SK-N-SH (cell line): ENCODE measurements at places on chromosomes 4 and X.
A peak's percentile ranks its signal among the peaks of the same experiment; 100 is the strongest.

- H3K4me3 ChIP-seq: no peak overlapping the region
- peaks cover 26% of the 10 kb centered on the region for H3K27me3 ChIP-seq
- no peaks in the 10 kb centered on the region for H3K36me3 ChIP-seq
- peaks cover 15% of the 10 kb centered on the region; the same call in 1 of the 2 replicates for H3K4me1 ChIP-seq
These were observed 4.3 kb downstream of the CPLX1 start for GRCh38 chr4:821631-822030.

DNA sequence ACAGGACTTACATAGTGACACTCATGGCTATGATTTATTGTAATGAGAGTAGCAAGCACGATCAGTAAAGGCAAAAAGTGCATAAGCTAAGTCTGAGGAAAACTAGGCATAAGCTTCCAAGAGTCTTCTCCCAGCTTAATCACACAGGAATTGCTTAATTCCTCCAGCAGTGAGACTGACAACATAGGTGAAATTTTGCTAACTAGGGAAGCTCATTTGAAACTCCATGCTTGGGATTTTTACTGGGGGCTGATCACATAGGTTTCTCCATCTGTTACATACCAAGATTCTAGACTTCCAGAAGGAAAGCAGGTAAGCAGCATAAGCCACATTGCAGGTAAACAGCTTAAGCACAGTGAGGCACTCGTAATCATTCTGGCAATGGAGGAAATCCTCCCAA is 71.8 kb upstream of the FHDC1 start:
- H3K4me3 ChIP-seq: no peak overlapping the region
- H3K27me3 ChIP-seq: no peaks in the 10 kb centered on the region
- H3K4me1 ChIP-seq: no peaks in the 10 kb centered on the region
- DNase-seq: no peak

- peak; percentile 6 for DNase-seq
- H3K36me3 ChIP-seq: no peaks in the 10 kb centered on the region
- H3K4me1 ChIP-seq: no peaks in the 10 kb centered on the region; the same call in 1 of the 2 replicates
- H3K27me3 ChIP-seq: no peaks in the 10 kb centered on the region
- H3K27ac ChIP-seq: no peak overlapping the region
These were observed 54.4 kb upstream of the LCORL start for GRCh38 chr4:18075823-18076433.

DNA sequence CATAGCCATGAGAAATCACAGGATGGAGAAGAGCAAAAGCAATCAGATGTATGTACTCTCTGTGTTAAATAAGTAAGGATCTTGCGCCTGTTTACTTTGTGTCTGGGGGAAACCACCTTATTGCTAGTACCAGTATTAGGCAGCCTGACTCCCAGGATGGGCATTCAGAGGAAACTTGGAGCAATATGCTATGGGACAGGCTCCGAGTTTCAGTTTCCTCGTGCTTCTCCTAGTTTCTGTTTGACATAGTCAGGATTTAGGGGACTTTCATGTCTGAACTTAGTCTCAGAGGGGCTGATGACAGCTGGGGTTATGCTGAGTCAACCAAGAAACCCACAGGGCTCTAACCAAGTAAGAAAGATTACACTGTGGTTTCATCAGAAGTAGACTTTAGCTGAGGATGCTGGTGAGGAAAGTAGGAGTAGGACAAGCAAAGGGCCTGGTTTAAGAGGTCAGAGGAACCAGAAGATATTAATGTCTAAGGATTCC is 13.5 kb downstream of the NSUN7 start:
- H3K4me3 ChIP-seq: no peak overlapping the region
- no peak overlapping the region for H3K27ac ChIP-seq
- DNase-seq: no peak
- no peaks in the 10 kb centered on the region for H3K4me1 ChIP-seq
- no peaks in the 10 kb centered on the region for H3K36me3 ChIP-seq

DNA sequence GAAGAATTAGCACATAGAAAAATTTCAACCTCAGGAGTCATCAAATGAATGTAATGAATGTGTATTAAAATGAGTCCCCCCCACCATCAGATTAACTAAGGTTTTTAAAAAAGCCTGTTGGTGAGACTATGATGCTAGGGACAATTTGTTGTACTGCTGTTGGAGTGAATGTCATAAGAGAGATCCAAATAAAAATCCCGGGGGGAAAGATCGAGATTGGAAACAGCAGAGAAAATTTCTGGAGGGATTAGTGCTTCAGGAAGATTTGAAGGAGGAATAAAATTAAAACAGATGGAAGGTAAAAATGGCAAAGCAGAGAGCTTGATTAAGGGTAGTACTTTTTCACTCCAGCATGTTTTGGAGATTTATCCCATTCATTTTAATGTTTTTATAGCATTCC is 25.9 kb upstream of the SFRP2 start:
- no peak for DNase-seq
- no peak overlapping the region for H3K4me3 ChIP-seq
- H3K27ac ChIP-seq: no peak overlapping the region
- H3K36me3 ChIP-seq: no peaks in the 10 kb centered on the region

DNA sequence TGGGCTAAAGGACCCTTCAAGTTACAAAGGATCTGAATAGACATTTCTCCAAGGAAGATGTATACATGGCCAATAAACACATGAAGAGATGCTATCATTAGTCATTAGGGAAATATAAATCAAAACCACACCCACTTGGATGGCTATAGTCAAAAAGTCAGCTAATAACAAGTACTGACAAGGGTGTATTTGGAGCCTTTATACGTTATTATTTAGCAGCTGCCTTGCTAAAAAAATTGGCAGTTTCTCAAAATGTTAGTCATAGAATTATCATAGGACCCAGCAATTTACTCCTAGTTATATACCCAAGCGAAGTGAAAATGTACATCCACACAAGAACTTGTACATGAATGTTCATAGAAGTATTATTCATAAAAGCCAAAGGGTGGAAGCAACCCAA is 112.7 kb upstream of the DUSP21 start:
- no peak overlapping the region for H3K4me3 ChIP-seq
- H3K36me3 ChIP-seq: no peaks in the 10 kb centered on the region
- peaks cover 7% of the 10 kb centered on the region; the same call in 1 of the 2 replicates for H3K27me3 ChIP-seq

DNA sequence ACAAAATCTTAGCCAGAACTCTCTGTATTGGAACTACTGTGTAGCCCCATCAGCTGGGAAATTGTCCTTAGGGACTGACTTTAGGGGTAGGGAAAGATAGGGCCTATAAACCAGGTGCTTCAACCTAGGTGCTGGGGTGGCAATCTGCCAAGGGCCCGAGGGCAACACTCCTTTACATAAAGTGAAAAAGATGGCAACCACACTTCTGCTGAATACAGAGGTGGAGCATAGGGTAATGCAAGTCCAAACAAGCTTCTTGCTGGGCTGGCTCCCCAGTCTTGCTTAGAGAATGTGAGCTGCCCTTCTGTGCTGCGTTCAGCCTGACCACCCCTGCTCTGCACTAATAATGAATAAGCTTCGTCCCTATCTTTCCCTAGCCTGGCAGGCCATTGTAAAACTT is 9.8 kb downstream of the ZBTB33 start:
- no peak overlapping the region for H3K4me3 ChIP-seq
- no peaks in the 10 kb centered on the region for H3K36me3 ChIP-seq
- H3K4me1 ChIP-seq: no peaks in the 10 kb centered on the region
- DNase-seq: no peak
- H3K27ac ChIP-seq: no peak overlapping the region

DNA sequence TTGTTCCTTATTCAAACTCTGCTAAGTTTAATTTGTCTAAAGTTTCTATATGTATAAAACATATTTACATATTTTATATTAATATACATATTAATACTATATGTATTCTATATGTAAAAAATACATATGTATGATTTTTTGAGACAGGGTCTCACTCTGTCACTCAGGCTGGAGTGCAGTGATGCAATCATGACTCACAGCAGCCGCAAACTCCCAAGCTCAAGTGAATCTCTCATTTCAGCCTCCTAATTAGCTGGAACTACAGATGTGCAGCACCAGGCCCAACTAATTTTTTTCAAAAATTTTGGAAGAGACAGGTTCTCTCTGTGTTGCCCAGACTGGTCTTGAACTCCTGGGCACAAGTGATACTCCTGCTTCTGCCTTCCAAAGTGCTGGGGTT is 684.9 kb downstream of the TRAM1L1 start:
- no peak overlapping the region for H3K4me3 ChIP-seq
- no peaks in the 10 kb centered on the region for H3K27me3 ChIP-seq
- no peaks in the 10 kb centered on the region for H3K4me1 ChIP-seq
- DNase-seq: no peak
- H3K27ac ChIP-seq: no peak overlapping the region

DNA sequence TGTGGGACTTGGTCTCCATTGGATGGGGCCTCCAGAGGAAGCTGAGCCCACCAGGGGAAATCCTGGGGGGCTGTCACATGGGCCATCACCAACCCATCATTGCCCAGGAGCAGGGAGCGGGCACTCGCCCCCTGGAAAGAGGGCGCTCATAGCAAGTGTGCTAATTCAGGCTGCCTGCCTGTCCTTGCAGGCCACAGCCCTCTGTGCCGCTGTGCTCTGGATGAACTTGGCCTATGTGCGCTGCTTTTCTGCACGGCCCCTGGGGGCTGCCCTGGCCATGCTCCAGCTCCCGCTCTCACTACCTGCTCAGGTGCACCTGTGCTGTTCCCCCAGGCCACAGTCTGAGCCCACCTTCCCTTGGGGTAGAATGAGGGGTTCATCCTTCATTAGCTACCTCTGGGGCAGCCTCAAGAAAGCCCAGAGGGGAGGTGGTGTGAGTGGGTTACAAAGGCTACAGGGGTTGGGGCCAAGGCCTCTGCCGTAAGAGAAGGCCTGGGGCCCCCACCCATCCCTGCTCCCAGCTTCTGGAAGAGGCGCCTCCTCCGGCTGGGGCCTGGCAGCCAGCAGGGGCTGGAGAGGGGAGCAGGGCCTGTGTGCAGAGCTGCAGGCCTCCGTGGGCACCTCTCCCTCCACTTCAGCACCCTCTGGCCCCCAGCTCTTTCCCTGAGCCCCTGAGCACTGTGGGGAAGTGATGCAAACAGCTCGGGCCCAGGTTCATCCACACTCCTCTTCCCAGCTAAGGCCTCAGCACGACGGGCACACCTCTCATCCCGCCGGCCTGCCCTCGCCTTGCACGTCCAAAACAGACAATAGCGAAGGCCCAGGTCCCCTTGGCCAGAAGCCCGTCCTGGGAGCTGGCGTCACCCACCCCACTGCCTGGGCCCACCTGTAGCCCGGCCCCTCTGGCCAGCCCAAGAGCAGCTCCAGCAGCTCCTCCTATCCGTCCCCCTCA is 8.9 kb downstream of the CFAP99 start:
- no peak overlapping the region for H3K27ac ChIP-seq
- H3K36me3 ChIP-seq: no peaks in the 10 kb centered on the region
- no peak for DNase-seq
- 0 out of 2 replicates have a peak, but pooled peaks cover 2% of the 10 kb centered on the region for H3K27me3 ChIP-seq

- H3K4me1 ChIP-seq: no peaks in the 10 kb centered on the region
- H3K27me3 ChIP-seq: no peaks in the 10 kb centered on the region
- no peak overlapping the region for H3K27ac ChIP-seq
- no peak overlapping the region for H3K4me3 ChIP-seq
- DNase-seq: no peak
These were observed 467.6 kb upstream of the CNKSR2 start for GRCh38 chrX:20906571-20906970.

- no peak overlapping the region for H3K27ac ChIP-seq
- H3K27me3 ChIP-seq: no peaks in the 10 kb centered on the region
- H3K36me3 ChIP-seq: no peaks in the 10 kb centered on the region
These were observed 87.9 kb downstream of the CRLF2 start for GRCh38 chrX:1124531-1124930.

DNA sequence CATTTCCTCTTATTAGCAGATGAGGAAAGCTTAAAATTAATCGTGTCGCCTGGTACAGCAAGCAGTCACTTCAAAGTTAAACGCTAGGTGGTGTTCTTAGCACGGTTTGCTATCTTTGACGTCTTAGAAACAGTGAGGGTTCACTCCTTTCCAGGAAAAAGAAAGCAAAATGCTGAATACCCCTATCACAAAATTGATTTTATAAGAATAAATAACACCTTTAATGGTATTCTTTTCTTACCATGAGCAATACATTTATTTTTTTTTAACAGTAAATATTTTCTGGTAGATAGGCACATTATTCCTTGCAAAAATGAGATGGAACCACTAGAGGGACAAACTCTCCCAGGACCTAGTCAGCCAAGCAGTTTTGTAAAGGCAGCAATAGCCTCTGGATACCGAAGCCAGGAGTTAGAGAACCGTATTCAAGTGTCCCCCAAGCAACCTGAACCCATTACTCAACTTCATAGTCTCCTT is 153.9 kb downstream of the KDR start:
- H3K4me3 ChIP-seq: peak overlapping the region; percentile 28; the same call in 1 of the 2 replicates
- H3K27me3 ChIP-seq: no peaks in the 10 kb centered on the region; the same call in 1 of the 2 replicates
- H3K36me3 ChIP-seq: no peaks in the 10 kb centered on the region
- H3K4me1 ChIP-seq: peaks cover 2% of the 10 kb centered on the region; the same call in 1 of the 2 replicates

- no peaks in the 10 kb centered on the region for H3K36me3 ChIP-seq
- H3K27ac ChIP-seq: no peak overlapping the region
- H3K27me3 ChIP-seq: peaks cover under 1% of the 10 kb centered on the region; the same call in 1 of the 2 replicates
- no peak for DNase-seq
These were observed 177.6 kb downstream of the IQCM start for GRCh38 chr4:149638073-149638472.

DNA sequence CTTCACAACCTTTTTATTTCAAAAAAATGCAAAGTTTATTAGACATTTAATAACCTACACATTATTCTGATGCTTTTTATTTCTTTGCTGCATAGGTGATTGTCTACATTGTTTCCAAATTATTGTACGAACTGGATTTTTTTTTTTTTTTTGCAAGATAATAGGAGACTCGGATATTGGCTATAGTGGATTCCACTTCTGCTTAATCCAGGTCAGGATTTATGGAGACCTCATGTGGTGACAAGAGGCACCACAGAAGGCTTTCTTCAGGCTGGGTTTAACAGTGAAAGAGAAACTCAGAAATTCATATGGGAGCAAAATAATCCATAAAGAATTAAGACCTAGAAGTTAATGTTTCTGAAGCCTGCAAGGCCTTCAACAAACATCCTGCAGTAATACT is 2.4 kb upstream of the SLIT2 start:
- no peak overlapping the region for H3K4me3 ChIP-seq
- H3K4me1 ChIP-seq: peaks cover 23% of the 10 kb centered on the region
- no peak overlapping the region for H3K27ac ChIP-seq

GRCh38 chr4:45004326-45004725 is 278.0 kb upstream of the GNPDA2 start:
- no peaks in the 10 kb centered on the region for H3K36me3 ChIP-seq
- H3K4me1 ChIP-seq: no peaks in the 10 kb centered on the region
- no peak overlapping the region for H3K4me3 ChIP-seq
- H3K27ac ChIP-seq: no peak overlapping the region
- H3K27me3 ChIP-seq: no peaks in the 10 kb centered on the region

DNA sequence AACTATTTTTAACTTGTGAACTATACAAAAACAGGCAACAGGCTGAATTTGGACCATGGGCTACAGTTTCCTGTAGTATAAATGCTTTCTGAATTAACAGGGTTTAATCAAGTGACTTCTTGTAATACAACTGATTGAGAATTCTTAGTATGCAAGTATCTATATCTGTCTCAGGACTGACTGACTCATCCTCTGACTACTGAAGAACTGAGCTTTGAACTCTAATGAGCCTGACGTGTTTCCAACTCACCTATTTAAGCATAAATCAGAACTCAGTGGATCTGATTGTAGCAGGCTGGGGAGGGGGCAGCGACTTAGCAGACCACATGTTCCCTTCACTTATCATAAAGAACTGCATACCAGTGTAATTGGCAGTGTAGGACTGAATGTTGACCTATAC is 7.8 kb downstream of the SPATA4 start:
- no peaks in the 10 kb centered on the region for H3K27me3 ChIP-seq
- DNase-seq: no peak
- no peak overlapping the region for H3K27ac ChIP-seq
- H3K4me1 ChIP-seq: peaks cover 18% of the 10 kb centered on the region
